Left lobe of liver (tissue), 2 donors: ENCODE measurements at places on chromosomes 6 and 20.

DNA sequence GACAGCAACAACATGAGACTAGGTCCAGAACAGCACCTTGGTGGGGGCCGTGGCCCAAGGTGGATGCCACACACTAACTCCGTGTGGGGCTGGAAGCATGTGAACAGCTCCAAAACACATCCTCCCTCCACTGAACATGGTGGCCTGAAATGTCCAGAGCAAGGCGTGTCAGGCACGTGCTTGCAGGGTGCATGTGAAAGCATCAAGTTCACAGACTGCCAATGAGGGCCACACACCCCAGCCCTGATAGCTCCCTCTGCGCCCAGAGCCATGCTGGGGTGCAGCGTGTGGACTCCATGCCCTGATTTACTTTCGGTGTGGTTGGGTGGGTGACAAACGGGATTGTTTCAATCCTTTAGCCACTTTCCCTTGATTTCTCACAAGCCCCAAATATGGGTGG is 20.1 kb upstream of the RPP40 start:
- no peak for DNase-seq

DNA sequence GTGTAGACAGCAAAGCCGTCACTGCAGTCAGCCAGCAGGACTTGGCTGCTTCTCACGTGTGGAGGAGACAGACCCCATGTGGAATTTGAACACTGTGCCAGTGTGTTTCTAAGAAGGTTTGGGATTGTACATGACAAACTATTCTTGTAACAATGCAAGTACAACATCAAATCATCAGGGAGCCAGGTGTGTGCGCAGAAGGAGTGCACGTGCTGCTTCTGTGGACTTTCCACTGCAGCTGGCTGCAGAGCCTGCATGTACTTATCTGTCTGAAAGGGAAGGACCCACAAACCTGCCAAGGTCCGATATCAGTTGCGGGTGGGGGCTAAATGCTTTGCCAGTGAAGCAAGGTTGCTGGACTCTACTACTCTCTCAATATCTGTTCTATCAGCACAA is 211.6 kb downstream of the WDR27 start:
- DNase-seq, result no peak

DNA sequence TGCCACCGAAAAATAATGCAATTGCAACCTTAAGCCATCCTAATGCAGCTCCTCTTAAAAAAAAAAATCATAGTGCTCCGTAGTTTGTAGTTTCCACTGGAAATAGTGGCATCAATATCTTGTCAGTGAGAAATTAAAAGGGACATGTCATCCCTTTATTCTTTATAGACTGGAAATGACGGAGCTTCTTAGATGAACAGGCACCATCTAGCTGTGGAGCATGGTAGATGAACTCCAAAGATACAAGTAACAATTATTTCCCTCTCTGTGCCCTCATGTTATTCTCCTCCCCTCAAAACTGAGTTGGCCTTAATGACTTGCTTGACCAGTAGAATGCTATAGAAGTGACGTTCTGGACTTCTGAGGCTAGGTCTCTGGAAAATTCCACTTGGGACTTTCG is 268.1 kb upstream of the SPTLC3 start:
- DNase-seq, result no peak

DNA sequence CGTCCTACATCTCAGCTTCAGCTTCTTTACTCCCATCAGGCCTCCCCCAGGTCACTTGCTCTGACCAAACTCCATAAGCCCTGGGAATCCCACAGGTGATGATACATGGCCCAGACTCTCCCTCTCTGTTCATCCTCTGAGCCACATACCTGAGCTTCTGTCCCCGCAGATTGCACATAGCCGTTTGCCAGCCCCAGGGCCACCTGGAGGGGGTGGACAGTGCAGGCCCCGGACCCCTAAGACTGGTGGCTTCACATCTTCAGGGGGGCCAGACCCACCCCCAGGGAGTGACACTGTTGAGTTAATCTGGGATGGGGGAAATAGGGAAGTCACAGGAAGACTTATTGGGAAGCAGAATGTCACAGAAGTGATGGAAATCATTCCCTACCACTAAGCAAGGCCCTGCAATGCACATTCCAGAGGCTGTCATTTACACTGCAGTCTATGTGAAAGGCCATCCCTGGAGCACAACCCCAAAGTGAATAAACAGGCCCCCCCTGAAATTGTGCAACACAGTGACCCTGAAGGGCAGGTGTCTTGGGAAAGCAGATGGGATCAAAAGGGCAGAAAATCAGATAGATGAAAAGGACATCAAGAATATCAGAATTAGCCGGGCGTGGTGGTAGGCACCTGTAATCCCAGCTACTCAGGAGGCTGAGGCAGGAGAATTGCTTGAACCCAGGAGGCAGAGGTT is 2.2 kb downstream of the RXRB start:
- peak; percentile 79 for DNase-seq

DNA sequence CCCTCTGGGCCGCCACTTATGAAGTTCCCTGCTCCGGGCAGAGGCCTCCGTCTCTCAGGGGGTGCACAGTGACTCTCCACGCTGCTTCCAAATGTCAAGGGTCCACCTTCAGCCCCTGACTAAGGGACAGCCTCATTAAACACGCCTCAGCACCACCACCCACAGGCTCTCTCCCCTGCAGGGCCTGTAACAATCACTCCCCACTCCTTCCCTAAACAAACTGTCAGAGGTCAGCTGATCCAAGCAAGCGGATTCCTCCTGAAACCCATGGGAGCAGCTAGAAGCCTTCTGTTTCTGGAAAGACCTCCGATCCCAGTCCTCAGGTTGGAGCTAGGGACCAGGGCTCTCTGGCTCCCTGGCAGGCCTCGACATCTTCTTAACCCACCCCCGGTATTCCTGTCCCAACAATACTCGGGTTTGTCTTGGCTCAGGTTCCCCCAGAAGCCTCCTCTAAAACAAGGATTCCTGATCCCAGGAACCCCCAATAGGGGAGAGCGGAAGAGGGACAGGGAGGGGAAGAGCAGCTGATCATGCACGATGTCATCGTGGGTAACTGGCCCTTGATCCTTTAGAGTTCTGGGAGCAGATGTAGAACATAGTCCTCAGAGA is 181.0 kb downstream of the ZNF217 start:
- no peak for DNase-seq

DNA sequence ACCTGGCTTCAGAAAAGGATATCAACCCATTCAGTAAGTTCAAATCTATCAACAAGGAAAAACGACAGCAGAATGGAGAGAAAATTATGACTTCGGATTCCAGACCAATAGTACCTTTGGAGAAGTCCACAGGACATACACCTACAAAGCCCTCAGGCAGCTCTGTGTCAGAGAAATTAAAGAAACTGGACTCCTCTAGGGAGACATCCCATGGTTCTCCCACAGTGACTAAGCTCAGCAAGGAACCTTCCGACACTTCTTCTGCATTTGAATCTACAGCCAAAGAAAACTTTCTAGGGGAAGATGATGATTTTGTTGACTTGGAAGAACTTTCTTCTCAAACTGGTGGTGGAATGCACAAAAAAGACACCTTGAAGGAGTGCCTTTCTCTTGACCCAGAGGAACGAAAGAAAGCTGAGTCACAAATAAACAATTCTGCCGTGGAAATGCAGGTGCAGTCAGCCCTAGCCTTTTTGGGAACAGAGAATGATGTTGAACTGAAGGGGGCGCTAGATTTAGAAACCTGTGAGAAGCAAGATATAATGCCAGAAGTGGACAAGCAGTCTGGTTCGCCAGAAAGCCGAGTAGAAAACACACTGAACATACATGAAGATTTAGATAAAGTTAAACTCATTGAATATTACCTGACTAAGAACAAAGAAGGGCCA is 67.4 kb upstream of the HINT3 start:
- no peak for DNase-seq

DNA sequence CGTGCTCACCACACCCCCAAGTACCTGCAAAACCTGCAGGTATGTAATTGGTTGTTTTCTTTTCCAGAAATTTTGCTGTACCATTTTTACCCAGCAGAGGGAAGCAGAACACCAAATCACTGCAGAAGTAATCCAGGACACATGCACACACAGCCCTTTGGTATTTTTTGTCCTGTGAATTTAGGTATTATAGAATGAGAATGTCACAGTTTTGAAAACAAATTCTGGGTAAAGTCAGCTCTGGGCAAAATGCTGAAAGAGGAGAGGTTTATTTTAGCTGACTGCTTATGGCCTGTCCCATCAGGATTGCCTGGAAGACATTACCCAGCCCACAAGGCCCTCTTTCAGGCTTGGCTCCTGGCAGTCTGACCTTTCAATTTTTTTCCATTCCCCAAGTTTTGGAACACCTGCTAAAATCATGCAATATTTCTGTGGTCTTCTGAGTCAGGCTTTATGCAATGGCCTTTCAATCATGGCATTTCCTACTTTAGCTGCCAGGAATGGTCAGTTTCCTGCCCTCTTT is 3.5 kb upstream of the EFHC1 start:
- DNase-seq, result no peak
